DND-41 (cell line): ENCODE measurements at places on chromosomes 1 and 21.

DNA sequence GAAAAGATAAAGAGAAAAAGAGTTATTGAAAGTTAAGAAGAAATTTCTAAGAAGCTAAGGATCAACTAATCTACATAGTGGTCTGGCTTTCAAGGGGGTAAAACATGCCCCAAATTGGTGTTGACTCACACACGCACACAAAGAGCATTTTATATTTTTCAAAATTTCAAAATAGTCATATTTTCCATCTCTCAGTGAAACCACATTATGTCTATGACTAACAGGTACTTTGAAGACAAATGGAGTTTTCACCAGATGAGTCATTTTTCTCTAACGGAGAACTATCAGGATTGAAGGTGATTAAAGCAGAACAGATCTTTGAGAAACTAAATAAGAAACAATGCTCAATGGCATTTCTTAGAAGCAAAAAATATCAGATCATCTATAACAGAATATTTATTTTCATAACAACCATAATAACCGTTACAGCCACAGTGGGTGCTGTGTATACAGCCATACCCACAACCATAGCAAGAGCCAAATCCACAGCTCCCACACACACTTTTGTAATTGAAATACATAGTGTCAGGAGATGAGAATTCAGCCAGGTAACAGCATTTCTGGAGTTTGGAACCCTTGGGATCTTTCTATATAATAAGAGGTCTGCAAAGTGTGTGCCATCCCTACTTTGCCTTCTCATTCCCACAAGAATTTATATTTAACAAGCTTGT, at the start of gene KRTAP21-3:
Gene KRTAP21-3 (minus strand): TSS at position 539 of the 671 bp plus-strand sequence. CDS start 18 bp downstream, at position 521.
- DNase-seq: no peak

DNA sequence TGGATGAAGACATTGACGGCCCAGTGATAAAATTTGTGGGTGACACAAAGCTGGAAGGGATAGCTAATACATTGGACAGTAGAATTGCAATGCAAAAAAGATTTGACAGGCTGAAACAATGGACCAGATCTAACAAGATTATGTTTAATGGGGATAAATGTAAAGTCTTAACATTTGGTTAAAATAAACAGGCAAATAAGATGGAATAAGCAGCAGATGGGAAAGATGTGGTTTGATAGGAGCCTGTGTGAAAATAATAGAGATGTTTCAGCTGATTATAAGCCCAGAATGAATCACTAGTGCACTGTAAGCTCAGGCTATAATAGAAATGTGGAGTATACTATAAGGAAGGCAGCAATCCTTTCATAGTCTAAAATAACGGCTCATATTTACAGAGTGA, 66.2 kb upstream of the NHLH2 start:
- DNase-seq: no peak

GRCh38 chr1:244456586-244456985, 4.5 kb upstream of the CATSPERE start:
- no peak for DNase-seq

DNA sequence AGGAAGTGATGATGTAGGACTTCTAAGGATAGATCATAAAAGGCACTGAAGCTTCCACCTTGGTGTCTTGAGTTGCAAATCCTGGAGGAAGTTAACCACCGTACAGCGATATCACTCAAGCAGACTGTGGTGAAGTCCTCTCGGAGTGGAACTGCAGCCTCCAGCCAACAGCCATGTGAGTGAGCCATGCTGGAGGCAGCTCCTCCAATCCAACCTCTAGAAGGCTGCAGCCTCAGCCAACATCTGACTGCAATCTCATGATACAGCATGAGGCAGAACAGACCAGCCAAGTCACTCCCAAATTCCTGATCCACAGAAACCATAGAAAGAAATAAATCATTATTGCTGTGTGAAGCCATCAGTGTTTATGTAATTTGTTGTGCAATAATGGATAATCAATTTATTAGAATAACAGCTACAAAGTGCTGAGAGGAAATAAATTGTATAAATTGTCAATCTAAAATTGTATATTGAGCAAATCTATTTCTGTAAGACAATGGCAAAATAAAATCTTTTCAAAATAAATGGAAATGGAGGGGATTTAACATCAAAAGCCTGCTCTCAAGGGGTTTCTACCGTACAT, 65.0 kb downstream of the PRSS38 start:
- no peak for DNase-seq

DNA sequence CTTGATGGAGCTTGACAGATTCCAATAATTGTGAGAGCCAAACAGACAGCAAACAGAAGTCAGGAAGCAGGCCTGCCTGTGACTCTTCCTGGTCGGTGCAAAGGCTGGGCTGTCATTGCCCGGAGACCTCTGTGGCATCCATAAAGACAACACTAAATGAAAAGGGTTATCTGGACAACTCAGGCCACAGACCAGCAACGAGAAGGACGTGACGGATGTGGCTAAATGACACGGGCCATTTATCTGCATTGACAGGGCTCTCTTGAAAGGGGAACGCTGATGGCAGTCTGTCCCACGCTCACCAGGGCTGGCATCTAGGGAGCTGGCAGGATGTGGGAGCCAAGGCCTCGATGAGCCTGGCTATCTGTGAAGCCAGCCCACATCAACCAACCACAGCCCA, 35.0 kb downstream of the HMGB4 start:
- no peak for DNase-seq

GRCh38 chr1:183693521-183693920, 40.4 kb upstream of the APOBEC4 start:
- DNase-seq: no peak

GRCh38 chr21:14968029-14968428, 96.8 kb downstream of the NRIP1 start:
- no peak for DNase-seq

DNA sequence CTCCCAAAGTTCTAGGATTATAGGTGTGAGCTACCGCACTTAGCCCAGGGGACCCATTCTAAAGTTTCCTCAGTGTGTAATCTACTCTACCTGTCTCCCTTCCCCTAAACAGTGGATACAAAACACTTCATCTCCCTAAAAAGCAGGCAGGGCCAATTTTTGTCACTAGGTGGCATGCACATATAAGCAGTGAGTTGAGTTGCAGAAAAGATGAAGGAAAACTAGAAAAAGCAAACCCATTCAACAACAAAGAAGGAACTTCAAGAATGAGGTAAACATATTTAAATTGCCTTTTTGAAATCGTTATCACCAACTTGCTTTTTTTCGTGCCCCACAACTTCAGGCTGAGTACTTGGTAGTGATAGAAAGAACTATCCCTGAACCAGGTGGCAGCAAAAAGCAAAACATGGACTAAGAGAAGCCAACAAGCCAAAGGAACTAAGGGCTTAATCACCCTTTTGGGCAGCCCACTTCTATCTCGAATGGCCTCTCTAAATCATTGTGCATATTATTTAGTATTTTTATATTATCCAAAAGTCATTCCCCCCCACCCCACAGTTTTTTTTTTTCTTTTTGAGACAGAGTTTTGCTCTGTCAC, 19.7 kb upstream of the ALDH9A1 start:
- peak; percentile 69 for DNase-seq

DNA sequence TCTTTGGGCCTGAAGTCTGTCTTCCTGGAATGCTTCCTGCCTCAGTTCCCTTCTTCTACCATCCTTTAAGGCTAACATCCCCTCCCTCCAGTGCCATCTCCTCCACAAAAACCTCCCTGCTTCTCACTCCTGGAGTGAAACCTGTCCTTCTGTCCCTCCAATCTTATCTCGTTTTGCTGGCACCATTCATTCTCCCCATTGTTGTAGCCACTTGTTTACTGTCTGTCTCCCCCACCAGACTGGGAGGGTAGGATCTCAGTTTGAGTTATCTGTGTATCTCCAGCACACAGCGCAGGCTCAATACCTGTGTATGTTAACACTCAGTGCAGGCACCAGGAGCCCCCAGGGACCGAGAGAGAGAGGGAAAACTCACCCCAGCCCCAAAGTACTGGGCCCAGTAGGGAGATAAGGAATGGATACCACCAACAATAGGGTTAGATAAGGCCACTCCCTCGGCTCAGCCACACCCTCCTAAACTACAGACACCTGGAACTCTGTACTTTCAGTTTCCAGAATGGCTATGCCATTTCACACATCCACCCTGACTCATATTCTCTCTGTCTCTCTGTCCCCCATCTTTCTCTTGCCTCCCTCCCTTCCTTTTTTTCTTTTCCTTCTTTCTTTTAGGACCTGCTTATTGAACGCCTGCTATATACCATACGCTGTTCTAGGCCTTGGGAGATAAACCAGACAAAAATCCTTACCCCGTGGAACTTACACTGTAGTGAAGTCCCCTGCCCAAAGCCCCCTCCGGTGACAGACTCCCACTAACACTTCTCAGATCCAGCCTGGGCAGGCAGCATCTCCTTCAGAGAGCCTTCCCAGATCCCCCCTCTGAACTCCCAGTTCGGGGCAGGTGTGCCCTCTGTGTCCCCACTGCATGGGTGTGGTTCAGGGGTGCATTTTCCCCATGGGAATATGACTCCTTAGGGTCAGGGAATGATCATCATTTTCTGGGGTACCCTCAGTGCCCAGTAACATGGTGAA, 3.3 kb upstream of the SSBP3 start:
- peak; percentile 68 for DNase-seq

- DNase-seq: no peak
Observed at GRCh38 chr1:228876187-228876586, 140.9 kb downstream of the RHOU start.

DNA sequence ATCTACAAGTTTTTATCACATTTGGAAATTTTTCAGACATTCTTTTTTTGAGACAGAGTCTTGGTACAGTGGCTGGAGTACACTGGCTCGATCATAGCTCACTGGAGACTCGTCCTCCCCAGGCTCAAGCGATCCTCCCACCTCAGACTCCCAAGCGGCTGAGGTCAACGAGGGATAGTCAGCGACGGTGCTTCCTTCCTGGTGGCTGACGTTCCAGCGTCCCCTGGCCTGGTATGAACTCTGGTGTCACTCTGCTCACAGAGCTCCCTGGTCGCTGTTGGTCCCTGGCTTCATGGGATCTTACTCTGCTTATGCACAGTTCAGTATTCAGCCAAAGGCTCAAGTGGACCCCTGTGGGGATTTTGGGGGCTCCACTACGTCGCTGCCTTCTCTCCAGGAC, 3.5 kb upstream of the ARHGEF16 start:
- DNase-seq: no peak

- DNase-seq: no peak
Observed at GRCh38 chr1:43058545-43059360, 100.1 kb upstream of the SLC2A1 start.

- no peak for DNase-seq
Observed at GRCh38 chr1:153430166-153430553, 13.8 kb downstream of the S100A7A start.

GRCh38 chr1:244371242-244372141, 80.2 kb downstream of the ADSS2 start:
- DNase-seq: peak; percentile 64

- DNase-seq: no peak
Observed at GRCh38 chr1:51559501-51559900, 40.4 kb upstream of the EPS15 start.

- no peak for DNase-seq
Observed at GRCh38 chr1:206005234-206005633, 2.0 kb upstream of the RAB7B start.

DNA sequence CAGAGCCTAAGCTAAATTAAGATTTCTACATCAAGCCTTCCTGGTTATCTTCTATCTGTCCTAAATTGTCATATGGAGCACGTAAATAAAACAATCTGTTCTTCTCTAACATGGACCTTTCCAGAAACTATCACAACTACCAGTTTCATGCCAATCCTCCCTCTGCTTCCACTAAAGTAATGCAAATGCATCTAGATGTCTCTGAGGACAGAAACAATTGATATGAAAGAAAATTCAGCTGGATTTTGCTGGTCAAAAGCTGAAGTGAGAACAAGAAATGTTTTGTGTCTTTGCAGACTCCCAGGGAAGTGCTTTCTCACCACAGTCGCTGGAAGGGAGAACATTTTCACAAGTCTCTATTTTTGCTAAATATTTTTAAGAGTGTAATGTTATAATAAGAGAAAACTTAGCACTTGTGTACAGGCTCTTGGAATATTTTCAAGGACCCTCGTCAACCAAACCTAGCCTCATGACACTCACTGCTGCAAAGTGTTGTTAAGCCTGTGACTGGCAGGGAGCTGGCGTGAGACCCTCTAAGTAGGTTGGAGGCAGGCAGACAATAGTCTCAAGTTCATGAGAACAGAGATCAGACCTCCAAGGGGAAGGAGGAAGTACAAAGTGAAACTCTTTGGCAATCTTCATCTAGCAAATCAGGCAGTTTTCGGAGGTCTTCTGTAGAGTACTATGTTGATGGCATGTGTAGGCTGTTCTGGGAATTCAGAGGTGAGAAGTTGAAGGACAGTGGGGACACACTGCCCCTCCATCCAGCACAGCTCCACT, 38.8 kb downstream of the DNASE2B start:
- DNase-seq: no peak

- no peak for DNase-seq
Observed at GRCh38 chr21:15552914-15553494, 176.8 kb upstream of the USP25 start.

- DNase-seq: no peak
Observed at GRCh38 chr1:45282351-45282750, 44.3 kb upstream of the HPDL start.

- DNase-seq: no peak
Observed at GRCh38 chr1:231558708-231559185, 30.3 kb downstream of the TSNAX start.

- DNase-seq: no peak
Observed at GRCh38 chr1:66250478-66250877, 283.5 kb upstream of the SGIP1 start.

- DNase-seq: no peak
Observed at GRCh38 chr1:43653893-43654292, 3.9 kb downstream of the KDM4A start.

- no peak for DNase-seq
Observed at GRCh38 chr1:221900678-221901077, 158.8 kb upstream of the DUSP10 start.
